ENCODE measurements at places on chromosomes 5 and 9.

- DNase-seq = no peak
Measured at GRCh38 chr5:6398570-6399230, 20.4 kb upstream of the MED10 start.

DNA sequence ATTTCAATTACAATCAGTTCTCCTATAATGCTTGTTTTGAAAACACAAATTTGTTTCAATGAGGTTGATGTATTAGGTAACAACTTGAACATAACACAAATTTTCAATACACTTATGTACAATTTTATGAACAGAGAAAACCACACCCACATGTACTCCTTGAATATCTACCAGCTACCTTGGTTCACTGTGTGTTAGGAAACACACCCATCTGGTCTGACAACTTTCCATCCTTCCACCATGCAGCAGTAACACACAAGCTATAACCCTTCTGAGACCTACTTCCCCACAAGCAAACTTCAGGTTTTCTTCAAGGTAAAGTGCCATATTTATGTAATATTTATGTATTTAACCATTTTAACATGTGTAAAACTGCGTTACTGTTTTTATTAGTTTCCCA lies 36.4 kb upstream of the UBQLN1 start:
- DNase-seq = no peak

- DNase-seq = no peak
Measured at GRCh38 chr5:78808380-78808779, 159.8 kb upstream of the LHFPL2 start.

- DNase-seq = no peak
Measured at GRCh38 chr9:85268131-85268530, 473.6 kb downstream of the AGTPBP1 start.

- DNase-seq = no peak
Measured at GRCh38 chr5:74919487-74919886, 53.3 kb upstream of the FAM169A start.

Measured in stimulated activated CD4-positive, alpha-beta T cell treated with anti-CD3 and anti-CD28 coated beads, Interleukin-1b, Interleukin-23, amount 100 ng/mL, for 4 hours (primary cell).